Frontal cortex (tissue), 4 donors: ENCODE measurements at places on chromosomes 13 and 19.

DNA sequence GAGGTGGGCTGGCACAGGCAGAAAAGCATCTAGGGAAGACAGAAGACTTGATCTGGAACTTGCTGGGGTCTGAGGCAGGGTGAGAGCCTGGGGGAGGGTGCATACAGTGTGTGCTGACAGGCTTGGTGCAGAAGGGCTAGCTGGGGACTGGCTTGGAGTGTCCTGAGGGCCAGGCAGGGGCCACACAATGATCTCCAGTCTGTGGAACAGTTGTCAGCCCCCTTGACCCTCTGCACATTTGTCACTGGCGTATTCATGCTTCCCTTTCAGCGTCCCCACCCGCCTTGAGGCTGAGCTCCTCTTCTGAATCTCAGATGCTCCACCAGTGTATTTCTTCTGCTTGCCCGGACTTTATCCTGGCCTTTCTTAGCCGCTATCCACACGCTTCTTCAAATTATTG lies 2.8 kb upstream of the MICU2 start:
- no peak for DNase-seq

DNA sequence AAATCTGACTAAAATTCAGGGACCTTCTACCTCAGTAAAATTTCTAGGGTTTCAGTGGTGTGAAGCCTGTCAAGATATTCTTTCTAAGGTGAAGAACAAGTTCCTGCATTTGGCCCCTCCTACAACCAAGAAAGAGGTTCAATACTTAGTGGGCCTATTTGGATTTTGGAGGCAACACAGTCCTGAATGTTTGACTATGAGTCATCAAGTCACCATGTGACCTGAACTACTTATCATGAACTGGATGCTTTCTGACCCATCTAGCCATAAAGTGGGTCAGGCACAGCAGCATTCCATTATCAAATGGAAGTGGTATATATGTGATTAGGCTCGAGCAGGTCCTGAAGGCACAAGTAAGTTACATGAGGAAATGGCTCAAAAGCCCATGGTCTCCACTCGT lies 163.0 kb upstream of the IRS2 start:
- no peak for DNase-seq

DNA sequence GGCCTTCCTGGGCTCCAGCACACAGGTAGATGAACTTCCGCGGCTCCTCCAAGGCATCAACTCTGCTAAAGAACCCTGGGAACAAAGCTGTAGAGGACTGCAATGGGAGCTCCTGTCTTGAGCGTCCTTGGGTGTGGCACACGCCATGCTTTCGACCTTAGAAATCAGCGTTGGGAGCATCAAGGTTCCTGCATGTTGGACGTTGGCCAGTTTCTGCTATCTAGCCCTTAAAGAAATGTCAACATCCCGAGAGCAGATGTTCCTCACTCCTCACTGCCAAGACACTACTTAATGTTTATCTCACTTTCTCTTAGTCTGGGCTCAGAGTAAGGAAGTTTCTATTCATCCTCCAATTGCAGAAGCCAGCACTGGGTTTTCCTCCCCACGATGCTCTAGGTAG lies 70.6 kb upstream of the MEDAG start:
- no peak for DNase-seq

GRCh38 chr19:9881720-9882119 lies 46.6 kb downstream of the PIN1 start:
- DNase-seq = no peak

DNA sequence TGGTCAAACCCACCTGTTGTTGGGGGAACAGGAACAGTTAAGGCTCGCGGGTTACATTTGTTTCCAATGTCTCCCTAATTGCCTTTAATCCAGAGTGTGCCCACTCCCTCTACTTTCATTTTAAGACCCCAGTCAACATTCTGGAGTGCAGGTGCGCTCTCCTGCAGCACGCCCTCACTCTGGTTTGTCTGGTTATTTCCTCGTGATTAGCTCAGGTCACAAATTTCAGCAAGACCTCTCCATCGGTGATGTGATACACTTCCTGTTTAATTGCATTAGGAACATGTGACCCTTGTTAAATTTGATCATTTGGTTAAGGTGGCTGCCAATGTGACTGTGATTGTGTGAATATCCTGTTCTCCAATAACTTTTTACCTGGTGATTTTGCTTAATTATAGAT lies 53.0 kb downstream of the TEX29 start:
- DNase-seq = no peak

DNA sequence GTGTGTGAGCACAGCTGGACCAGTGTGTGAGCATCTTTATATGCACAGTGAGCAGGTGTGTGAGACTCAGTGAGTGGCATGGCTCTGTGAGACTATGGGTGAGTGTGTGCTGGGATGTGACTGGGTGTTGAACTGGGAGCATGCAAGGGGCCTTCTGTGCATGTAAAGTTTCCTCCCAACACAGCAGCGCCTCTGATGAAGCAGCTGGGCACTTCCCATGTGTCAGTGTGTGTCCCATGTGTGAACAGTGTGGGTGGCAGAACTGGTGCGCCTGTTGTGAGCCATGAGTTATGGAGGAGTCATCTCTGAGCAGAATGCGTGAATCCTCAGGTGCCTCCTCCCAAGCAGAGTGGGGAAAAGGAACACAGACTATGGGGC lies 24.1 kb downstream of the LGALS16 start:
- no peak for DNase-seq

DNA sequence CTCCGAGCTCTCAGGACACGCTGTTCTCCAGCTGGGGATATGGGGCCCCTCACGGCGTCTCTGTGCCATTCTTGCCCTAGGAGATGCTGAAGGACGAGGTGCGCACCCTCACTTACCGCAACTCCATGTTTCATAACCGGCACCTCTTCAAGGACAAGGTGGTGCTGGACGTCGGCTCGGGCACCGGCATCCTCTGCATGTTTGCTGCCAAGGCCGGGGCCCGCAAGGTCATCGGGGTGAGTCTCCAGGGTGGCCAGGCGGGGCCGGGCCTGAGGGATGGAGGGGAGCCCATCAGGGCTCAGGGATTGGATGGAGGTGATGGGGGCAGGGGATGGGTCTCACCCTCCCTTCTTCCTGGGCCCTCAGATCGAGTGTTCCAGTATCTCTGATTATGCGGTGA lies 4.8 kb downstream of the PRMT1 start:
- DNase-seq = no peak

DNA sequence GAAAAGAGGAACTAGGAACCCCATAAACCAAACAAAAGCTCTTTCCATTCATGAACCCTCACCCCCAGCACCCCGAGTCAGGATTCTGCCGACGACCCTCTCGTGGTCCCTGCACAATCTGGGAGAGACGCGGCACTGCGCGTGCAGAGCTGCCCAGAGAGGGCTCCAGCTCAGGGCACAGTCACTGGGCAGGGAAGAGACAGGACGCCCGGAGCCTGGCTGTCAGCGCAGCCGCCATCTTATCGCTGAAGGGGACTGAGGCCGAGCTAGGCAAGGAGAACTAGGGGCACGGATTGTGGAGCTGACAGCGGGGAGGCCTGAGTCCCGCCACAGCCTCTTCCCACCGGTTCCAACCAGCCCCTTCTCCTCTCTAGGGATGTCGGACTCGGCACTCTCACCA lies 349 bp downstream of the ZNF98 start:
- no peak for DNase-seq

DNA sequence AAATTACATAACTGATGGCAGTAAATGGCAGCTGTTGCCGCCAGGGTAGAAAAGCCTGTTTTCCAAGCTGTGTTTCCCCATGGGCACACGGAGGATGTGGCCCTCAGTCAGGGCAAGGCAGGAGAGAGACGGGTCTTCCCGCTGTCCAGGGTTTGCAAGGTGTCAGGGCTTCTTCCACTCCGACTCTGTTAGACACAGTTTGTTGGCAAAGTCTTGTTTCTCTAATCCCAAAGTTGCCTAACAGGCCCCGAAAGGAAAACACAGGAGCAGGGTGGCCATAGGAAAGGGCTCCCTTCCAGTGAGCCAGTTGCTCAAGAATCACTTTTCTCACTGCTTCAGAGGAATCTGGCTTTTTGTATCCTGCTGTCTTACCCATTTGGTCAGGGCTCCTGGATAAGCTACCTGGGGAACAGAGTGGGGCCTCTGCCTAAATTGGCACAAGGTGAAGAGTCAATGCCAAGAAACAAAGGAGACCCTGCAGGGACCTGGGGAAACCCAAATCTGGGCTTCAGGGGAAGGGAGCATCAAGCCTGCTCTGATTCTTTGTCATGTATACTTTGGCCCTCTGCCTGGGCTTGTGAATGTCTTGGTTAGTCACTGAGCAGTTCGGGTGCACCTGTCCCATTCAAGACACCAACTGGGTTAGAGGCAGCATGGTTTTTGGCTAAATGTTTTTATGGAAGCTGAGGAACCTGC lies 29.0 kb upstream of the CXCL17 start:
- DNase-seq = no peak

DNA sequence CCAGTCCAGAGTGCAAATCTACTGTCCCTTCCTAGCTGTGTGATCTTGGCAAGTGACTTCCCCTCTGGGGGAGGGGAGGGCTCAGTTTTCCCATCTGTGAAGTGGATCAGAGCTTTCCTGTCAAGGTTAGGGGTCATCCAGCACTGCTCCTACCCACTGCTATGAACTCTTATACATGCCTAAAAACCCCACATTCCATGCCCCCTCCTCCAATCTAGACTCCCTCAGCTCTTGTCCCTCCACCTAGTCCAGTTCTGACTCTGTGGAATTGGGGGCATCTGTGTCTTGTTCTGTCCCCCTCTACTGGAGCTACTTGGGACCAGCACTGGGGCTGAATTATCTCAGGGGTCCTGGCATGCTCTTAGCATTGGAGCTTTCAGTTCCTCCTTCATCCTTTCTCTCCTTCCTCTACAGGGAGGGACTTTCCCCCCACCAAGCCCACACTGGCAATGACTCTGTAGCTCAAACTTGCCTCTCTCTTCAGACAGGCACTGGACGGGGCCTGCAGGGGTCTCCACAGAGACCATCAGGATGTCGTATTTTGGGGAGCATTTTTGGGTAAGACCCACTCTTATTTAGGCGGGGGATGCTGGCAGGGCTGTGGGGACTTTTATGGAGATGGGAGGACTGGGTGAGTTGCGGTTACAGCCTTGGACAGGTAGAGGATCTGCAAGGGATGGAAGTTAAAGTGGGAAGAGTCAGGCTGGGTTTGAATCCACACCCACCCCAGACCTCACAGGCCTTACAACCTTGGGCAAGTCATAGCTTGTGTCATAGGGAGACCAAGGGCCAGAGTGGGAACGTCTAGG lies 3.6 kb downstream of the FCHO1 start:
- DNase-seq = no peak

- no peak for DNase-seq
These were observed 68.6 kb downstream of the RASA3 start for GRCh38 chr13:114063545-114064449.

DNA sequence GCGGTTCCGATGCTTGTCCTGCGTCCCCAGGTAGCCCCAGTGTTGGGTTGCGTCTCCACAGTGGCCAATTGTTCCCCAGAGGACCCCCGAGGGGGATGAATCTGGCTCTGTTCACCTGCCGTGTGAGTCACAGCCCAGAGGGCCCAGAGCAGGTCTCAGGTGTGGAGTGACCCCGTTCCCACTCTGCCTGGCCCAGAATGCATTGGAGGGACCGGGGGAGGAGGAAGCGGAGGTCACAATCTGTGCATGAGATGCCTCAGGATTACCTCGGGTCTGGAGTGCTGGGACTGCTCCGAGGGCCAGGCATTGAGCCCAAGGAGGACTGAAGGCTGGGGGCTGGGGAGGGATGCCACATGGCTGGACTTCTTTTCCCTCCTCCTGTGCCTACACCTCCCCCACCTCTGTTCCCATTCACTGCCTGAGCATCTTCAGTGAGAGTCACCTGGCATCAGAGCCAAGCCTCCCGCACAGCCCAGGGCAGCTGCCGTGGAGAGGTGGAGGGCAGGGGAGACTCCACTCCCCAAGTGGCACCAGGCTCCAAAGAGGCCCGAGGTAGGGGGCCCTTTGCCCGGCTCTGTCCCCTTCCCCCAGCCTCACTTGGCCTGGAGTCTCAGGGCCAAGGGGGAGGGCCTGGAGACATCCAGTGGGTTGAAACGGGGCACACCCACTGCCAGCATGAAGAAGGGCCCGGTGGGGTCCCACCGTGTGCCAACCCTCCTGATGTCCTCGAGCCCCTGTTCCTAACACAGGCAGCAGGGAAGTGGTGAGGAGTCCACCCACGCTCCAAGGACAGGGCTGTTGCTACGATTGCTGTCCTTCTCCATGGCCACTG lies 81.1 kb downstream of the CHST8 start:
- DNase-seq = no peak

DNA sequence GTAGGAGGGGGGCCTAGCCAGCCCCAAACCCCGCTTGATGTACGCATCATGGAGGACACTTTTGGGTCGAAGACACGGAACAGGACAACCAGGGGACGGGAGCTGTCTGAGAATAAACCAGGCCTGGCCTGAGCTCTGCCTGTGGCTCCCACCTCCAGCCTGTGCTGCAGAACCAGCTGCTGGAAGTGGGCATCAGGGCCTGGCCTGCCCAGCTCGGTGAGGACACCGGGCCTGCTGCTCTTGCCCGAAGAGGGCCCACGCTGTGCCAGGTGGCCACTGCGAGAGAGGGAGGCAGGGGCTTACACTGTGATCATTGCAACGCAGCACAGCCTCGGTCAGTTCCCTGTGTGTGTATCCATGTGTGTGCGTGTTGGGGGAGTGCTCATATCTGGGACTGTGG lies 34.6 kb downstream of the CEBPG start:
- DNase-seq = no peak

GRCh38 chr13:102869948-102870676 lies 24.3 kb downstream of the ERCC5 start:
- no peak for DNase-seq

- DNase-seq = no peak
These were observed 48.4 kb downstream of the MYO16 start for GRCh38 chr13:108677806-108678205.

DNA sequence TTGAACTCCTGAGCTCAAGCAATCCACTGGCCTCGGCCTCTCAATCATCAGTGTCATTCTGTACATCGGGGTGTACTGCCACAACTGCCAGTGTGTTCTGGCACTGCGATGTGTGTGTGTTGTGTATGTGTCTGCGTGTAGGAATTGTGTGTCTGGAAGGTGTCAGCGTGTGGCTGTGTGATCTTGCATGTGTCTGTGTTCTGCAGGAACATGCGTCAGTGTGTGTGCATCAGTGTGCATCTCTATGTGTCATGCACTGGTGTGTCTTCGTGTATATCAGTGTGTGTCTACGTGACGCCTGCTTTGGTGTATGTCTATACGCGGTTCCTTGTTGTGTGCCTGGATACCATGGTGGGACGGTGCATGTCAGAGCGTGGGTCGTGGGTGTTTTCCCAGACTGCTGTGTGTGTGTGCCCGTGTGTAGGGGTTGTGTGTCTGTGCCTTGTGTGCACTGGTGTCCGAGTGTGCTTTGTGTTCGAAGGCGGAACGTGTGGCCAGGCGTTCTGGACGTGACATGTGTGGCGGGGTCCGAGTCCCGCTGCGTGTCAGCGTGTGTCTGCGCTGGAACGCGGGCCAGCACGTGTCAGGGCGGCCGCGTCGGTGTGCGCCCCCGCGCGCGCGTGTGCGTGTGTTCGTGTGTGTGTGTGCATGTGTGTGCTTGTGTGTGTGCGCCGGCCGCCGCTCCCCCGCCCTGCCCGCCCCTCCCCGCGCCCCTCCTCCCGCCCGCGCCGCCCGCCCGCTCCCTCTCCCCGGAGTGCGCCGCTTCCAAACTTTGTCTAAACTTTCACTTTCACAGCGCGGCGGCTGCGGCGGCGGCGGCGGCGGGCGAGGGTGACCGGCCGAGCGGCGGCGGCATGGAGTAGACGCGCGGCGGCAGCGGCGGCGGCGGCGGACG lies at the start of gene NFIX:
TSS of gene NFIX (plus strand) at position 775 of the 895 bp plus-strand sequence. CDS start 363 bp downstream, outside the sequence.
- peak; percentile 82 for DNase-seq
